H9 (cell line): ENCODE measurements at places on chromosomes 16 and 17.

GRCh38 chr17:64505340-64506200 lies 519 bp downstream of the DDX5 start:
- peak; percentile 76 for DNase-seq
- H3K36me3 ChIP-seq, result peaks cover 73% of the 10 kb centered on the region
- H3K4me1 ChIP-seq, result no peaks in the 10 kb centered on the region
- H3K27me3 ChIP-seq, result no peaks in the 10 kb centered on the region
- peak overlapping the region; percentile 98 for H3K4me3 ChIP-seq

DNA sequence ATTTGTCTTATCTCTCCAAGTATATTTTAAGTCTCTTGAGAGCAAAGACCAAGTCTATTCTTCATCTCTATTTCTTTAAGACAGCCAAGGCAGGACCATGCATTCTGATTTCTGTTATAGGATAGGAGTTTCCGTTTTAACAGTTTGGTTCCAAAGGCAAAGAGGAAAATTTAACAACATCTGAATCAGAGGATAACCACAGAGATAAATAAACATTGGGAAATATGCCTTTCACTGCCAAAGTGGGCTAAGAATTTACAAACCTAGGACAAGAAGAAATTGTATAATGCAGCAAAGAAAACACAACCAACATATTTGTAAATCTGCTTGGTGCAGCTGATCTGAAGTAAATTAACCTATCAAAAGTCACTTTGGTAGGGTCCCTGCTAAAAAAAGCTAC lies 37.7 kb downstream of the USP32 start:
- H3K4me3 ChIP-seq, result no peak overlapping the region
- DNase-seq, result no peak
- no peaks in the 10 kb centered on the region for H3K36me3 ChIP-seq
- no peak overlapping the region for H3K27ac ChIP-seq
- no peaks in the 10 kb centered on the region for H3K27me3 ChIP-seq

- no peaks in the 10 kb centered on the region for H3K27me3 ChIP-seq
- DNase-seq, result no peak
- 0 out of 2 replicates have a peak, but pooled peaks cover 5% of the 10 kb centered on the region for H3K36me3 ChIP-seq
Observed at GRCh38 chr16:15509051-15509592, 74.7 kb downstream of the BMERB1 start.

- H3K36me3 ChIP-seq, result no peaks in the 10 kb centered on the region
- H3K27ac ChIP-seq, result no peak overlapping the region
- H3K27me3 ChIP-seq, result no peaks in the 10 kb centered on the region
- H3K4me1 ChIP-seq, result no peaks in the 10 kb centered on the region
Observed at GRCh38 chr16:53721017-53721416, 17.1 kb downstream of the FTO start.

DNA sequence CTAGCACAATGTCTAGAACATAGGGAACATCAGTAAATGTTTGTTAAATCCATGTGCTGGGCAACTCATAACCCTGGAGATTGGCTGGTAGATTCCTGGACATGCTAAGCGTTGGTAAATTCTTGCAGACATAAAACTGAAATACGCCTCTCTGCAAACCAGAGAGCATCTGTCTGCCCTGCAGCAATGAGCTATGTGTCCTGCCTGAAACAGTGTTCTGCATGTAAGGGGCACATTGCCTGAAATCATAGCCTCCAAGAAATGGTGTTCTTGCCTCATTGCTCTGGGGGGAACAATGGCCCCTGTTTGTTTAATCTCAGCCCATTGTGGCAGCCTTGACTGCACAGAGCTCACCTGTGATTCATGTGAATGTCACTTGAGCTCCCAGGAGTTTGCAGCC lies 113.5 kb upstream of the CCL2 start:
- no peak overlapping the region for H3K4me3 ChIP-seq
- no peaks in the 10 kb centered on the region for H3K27me3 ChIP-seq
- peaks cover 7% of the 10 kb centered on the region; the same call in 1 of the 2 replicates for H3K4me1 ChIP-seq
- H3K36me3 ChIP-seq, result no peaks in the 10 kb centered on the region
- no peak for DNase-seq
